ENCODE measurements at places on chromosomes 12 and 14. TPM values are rescaled to one million over a fixed set of nuclear protein-coding genes. Genes with fewer than 3 reads are reported as not detected.

Gene C12orf50
- not detected for total RNA-seq

Gene ZNF219
- total RNA-seq: 5.7 TPM

Gene KRT77
- total RNA-seq: under 0.01 TPM

Gene PEBP1
- 180 TPM for total RNA-seq

Gene C14orf132
- 41.8 TPM for total RNA-seq

Gene LBHD2
- total RNA-seq: not detected

Gene HHIPL1
- total RNA-seq: 5.9 TPM

Gene IL26
- total RNA-seq: not detected

Gene GNS
- total RNA-seq: 39.8 TPM

Gene CMAS
- 37.6 TPM for total RNA-seq
